ENCODE measurements at places on chromosomes 5 and 9.

- no peak for DNase-seq
These were observed 26.0 kb downstream of the BICD2 start for GRCh38 chr9:92738661-92739081.

GRCh38 chr9:128061275-128061960 lies 5.7 kb downstream of the NAIF1 start:
- no peak for DNase-seq

- DNase-seq, result no peak
These were observed 9.5 kb upstream of the C9 start for GRCh38 chr5:39373791-39374190.

DNA sequence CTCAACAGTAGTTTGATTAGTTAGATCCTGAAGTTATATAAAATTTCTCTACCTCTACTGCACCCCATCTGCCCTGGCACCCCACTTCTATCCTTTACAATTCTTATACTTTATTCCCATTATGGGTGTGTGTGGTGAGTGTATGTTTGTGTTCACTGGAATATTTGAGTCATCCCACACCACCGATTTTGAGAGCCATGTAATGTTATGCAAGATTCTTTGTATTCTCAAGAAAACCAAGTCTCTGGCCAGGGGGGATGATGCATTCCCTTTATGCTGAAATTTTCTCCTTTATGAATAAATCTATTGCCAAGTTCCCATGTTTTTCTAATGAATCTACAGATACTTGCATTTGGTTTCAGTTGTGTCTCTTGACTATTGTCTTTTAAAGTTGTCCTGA lies 266.8 kb downstream of the ARHGEF28 start:
- DNase-seq, result no peak

DNA sequence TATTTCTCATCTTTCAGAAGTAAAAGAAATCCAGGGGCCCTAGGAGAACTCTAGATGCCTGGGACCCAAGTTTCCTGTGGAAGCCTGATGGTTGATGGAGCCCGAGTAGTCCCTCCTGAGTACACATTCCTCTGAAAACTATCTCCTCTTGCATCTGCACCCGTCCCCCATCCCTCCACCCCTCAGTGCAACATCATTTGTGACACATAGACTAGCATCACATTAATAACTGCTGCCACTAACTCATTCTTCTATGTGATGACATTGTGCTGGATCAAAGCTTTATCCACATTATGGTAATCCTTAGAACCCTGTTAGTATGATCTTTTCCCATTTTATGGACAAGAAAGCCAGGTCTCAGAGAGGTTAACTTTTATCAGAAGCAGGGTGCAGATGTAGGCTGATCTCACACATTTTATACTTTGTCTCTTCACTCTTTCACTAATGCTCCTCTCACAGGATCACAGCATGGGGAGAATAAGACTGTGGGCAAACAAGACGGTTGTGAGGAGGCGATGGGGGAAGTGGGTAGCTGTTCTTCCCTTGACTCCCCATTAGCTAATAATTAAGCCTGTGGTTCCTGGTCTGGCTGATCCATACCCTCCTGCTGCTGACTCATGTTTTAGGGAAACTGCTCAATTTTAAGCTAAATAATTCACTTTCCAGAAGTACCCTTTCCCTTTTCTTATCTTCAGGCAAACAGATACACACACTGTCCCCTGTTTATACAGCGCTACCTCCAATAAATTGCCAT lies 3.9 kb upstream of the HK3 start:
- DNase-seq, result no peak

- DNase-seq, result no peak
These were observed 23.7 kb upstream of the GOLGA1 start for GRCh38 chr9:124964604-124965003.

DNA sequence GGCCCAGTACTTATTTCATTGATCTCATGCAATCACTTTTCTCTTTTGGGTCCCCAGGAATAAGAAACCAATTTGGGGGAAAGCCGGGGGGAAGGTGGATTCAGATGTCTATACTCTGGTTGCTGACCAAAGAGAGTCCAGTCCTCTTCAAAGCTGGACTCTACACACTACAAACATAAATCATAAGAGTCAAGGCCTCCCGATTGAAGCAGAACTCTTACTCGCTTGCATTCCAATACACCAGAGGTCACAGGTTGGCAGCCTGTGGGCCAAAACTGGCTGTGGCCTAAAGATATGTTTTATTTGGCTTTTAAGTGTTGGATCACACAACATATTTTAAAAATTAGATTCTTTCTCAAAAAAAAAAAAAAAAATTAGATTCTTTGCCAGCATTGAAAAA lies 311.4 kb upstream of the MSX2 start:
- DNase-seq, result no peak

DNA sequence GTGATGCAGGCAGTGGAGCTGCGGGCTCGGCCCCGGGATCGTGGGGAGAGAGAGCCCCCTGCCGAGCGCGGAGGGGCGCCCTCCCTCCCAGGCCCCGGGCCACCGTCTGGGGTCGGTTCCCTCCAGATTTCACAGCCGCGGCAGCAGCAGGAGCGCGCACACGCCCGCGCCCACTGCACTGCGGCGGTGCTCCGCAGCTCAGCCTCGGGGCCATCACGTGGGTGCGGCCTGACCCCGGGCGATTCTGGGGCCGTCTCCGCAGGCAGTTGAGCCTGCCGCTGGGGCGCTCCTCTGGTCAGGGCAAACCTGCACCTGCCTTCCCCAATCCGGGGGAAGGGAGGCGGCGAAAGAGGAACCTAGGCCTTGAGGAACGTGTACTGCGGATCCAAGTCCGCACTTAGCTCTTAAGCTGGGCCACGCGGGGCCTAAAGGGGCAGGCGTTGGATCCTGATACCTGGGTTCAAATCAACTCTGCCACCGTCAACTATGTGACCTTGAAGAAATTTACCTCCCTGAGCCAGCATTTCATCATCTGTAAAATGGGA lies 9.4 kb upstream of the DELE1 start:
- peak; percentile 38 for DNase-seq

GRCh38 chr9:86486891-86487837 lies 133.0 kb upstream of the TUT7 start:
- no peak for DNase-seq

GRCh38 chr5:129046151-129046550 lies 48.4 kb upstream of the ISOC1 start:
- no peak for DNase-seq

DNA sequence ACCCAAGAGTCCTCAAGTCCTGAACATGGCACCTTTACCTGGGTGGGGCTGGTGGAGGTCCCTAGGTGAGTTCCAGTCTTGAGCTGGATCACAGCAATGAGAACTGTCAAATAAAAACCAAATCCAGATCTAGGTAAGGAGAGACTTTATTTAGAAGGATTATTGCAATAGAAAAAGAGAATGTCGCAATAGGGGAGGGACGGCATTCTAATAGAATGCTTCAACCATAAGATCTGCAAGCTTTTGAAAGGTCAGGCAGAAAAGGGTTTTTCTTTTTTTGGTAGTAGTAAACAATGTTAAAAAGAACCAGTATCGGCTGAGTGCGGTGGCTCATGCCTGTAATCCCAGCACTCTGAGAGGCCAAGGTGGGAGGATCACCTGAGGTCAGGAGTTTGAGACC lies 5.2 kb upstream of the GCNT1 start:
- no peak for DNase-seq

- no peak for DNase-seq
These were observed 320.5 kb upstream of the CD180 start for GRCh38 chr5:67516948-67517565.

DNA sequence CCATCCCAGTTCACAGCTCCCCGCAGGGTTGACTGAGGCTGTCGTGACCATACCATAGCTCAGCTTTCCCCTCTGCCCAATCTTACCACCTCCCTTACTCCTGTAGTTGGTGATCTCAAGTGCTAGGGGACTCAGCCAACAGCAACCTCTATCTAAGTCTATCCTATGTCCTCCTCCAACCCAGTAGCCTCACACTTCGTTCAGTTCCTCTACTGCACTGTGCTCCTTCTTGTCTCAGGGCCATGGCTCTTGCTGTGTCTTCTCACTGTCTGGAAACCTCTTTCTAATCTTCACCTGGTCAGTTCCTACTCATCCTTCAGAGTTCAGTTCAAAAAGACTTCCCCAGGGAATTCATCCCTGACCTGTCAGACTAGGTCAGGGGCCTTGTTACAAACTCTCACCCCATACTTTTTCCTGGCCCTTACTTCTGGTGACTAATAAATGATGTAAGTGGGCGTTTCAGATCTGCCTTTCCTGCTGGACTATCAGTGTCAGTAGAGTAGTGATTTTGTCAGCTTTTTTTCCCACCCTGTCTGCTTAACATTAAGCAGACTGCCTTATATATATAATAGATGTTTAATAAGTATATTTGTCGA lies 53.6 kb upstream of the NR3C1 start:
- DNase-seq, result no peak

DNA sequence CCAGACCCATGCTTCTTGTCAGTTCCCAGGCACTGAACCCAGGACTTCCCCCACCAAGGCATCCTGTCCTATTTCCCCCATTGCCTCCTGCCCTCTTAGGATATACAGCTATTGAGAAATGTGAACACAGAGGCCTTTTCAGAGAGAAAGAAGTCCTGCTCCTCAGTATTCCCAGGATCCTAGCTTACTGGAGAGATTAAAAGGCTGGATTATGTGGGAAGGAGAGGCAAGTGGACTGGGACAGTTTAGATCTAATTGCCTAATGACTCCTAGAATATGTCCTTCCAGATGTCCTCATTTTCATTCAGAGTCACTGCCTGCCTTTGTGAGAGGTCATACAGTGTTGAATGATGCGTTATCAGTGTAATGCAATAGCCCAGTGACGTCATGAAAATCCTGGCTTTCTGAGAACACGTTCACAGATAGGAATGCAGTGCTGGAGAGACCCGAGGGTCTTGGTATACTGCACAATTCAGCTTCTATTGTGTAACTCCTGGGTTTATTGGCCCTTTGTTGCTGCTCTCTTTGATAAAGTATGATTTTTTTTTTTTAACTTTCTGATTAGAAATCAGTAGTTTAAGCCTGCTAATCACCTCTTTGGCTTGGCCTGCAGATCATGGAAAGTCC lies 26.2 kb downstream of the WWC1 start:
- no peak for DNase-seq
